ENCODE measurements at places on chromosomes 1 and 21. TPM values are rescaled to one million over a fixed set of nuclear protein-coding genes. Genes with fewer than 3 reads are reported as not detected.
A peak's percentile ranks its signal among the peaks of the same experiment; 100 is the strongest.

- DNase-seq: peak; percentile 72
Observed at GRCh38 chr1:155003766-155004351, 1.3 kb downstream of the ZBTB7B start.

GRCh38 chr1:157700732-157701131, at the start of gene FCRL3:
FCRL3 (minus strand) TSS chr1:157700769; CDS start chr1:157700489, 280 bp downstream.
- no peak for DNase-seq

DNA sequence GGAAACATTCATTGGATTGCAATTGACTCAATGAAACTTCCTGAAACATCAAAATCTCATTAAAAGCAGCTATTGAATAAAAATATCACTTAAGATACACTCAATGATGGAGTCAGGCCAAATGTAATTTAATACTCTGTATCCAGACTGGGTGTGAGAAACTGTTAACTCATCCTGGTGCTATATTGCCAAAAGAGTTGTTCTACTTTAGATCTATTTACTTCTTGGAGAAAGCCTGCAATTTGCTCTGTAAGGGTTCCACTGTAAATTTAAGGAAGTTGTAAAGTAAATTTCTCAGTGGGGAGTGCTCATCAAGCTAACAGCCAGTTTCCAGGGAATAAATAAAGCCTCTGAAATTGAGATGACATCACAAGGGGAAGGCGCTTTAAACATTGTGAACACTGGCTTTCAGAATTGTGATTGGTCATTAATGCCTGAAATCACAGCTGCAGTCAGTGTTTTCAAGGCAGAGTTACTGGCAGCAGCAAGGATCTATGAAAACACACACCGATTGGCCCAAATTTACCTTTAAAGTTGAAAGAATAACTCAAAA, 91.4 kb downstream of the OLFM3 start:
- no peak for DNase-seq

GRCh38 chr1:159289060-159289459, 13.1 kb upstream of the FCER1A start:
- DNase-seq: no peak

DNA sequence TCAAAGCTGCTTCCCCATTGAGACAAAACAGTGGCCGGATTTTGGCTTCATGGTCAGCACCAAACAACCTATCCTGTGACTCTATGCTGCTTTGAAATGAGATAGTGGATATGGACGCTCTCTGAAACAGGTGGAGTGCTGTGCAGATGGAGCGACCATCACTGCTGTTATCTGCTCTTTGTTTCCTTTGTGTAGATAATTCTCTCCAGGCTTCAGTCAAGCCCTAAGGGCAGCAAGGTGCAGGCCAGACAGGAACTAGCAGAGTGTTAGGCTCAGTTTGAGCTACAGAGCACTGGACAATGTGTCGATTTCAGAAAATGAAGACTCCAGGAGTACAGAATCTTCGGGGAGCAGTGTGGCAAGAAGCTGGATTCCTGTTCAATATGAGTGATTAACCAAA, 4.8 kb upstream of the IRF6 start:
- DNase-seq: no peak

- no peak for DNase-seq
Observed at GRCh38 chr1:173224280-173224892, 17.3 kb upstream of the TNFSF4 start.

FCRL4 gene
- not detected for total RNA-seq

All from heart right ventricle (tissue), 16 donors.